ENCODE measurements at places on chromosomes 12 and 14.

- DNase-seq, result no peak
Measured at GRCh38 chr12:84954415-84954814, 41.8 kb upstream of the SLC6A15 start.

- DNase-seq, result no peak
Measured at GRCh38 chr14:23158779-23159178, 24.7 kb downstream of the SLC7A8 start.

- no peak for DNase-seq
Measured at GRCh38 chr14:52029881-52030280, 39.0 kb downstream of the NID2 start.

GRCh38 chr14:92847278-92847677, 53.2 kb downstream of the GOLGA5 start:
- DNase-seq, result no peak

DNA sequence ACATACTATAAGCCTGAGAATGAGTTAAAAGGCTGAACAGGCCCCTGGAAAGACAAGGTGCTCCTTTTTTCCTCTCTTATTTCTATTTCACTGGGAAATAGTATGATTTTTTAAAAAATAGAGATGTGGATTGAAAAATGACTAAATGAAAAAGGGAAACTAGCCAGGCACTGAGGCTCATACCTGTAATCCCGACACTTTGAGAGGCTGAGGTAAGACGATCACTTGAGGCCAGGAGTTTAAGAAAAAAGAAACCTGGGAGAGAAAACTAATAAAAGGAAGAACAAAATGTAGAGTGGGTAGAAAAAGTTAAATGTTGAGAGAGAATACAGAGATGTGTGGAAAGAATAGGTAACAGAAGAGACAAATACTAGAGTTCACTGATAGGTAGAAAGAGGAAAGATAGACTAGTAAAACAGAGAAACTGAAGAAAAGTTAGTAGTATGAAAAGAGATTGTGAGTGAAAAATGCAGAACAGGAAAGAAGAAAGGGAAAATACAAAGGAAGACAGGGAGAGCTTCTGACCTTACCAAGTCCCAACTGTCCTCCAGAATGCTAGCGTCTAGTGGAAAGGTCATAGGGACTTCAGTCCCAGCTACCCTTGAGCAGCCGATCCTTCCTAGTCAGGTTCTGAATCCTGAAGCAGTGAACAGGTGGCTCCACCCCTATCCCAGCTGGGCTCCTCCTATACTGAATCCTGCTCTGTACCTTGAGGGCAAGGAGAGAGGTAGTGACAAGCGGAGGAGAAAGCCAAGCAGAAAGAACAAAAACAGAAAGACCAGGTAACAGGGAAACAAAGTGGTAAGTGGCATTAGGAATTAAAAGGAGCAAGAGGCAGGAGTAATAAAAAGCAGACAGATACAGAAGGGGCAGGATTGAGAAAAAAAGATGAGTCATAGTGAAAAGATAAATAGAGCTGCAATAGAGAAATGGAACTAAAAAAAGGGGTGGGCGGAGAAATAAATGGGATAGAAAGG, 7.3 kb downstream of the TMEM116 start:
- DNase-seq, result no peak

DNA sequence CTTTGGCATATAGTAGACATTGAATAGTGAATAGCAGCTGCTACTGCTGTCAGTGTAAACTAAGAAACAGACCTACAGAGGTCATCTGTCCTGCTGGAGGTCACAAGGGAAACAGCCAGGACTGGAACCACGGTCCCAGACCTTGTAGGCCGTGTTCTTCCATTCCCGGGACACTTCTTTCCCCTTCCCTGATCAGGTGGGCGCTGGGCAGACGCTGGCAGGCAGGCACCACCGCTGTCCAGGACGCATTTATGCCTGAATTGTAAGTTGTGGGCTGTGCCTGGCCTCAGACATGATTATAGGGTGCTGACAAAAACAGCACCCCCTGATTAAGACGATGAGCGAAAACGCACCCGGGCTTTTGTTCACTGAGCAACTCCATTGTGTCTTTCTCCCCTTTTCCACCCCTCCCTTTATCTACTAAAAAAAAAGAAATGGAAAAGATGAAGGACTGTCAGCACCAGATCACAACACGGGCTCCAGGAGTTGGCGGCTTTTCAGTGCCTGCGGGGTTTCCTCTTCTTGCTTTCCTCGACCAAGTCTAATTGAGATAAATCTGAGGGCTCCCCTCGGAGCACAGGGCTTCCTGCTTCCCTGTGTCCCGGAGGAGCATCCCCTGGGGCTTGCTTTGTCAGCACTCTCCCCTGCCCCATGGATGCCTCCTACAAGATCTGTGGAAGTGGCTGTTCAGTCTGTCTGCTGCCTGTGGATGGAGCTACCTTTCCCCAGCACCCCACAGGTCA, 80.6 kb downstream of the TSPAN9 start:
- DNase-seq, result no peak

DNA sequence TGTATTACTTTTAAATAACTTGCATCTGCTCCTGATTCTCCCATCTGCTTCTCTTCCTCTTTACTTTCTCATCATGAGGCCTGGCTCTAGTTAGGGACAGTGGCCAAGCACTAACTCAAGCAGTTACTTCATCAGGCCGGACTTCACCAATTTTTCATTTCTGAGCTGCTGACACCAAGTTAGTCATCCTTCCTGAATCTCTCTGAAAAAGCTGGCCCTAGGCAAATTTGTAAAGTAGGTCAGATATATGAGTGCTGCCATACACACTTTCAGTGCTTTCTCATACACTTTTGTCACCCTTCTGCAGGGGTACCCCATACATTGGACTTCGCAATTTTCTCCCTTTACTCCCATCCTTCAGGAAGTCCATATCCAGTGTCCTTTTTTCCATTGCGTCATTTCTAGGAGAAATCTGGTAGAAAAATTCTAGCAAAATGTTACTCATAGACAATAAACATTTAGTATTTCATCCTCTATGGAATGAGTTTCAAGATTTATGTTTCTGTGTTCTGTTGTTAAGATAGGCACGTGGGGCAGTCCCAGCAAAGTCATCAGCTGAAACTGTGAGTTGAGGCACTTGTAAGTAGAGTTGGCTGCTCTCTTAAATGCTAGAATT, 276.8 kb upstream of the TMPO start:
- no peak for DNase-seq

- no peak for DNase-seq
Measured at GRCh38 chr12:44227616-44228015, 391.7 kb downstream of the TMEM117 start.

DNA sequence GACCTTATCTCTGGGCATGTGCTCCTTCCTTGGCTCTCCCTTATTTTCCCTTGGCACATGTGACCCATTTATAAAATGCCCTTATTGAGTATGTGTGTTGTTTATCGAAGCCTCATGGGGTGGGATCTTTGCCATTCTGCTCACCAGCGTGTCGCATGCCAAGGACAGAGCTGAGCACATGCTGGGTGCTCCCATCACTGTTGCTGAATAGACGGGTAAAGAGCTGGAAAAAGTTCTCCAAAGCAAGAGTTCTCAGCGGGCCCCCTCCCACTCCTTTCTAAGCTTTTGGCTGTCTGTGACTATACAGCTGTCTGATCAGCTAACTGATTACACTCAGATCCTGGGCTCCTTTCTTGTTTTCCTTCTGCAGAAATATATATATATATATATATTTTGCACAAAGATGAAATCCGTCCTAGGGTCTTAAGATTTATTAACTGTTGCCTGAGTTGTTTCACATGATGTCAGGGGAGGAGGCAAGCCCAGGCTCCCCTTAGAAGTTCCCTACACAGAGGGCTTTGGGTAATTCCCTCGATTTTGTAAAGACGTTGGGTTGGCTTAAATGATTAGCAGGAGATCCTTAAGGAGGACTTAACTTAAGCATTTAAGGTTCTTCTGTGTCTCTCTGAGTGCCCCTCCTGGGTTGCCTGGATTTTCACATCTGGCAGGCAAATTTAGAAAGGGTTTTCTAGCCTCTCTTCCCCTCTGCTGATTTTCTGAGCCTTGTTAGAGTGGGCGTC, 71.6 kb downstream of the TMEM132C start:
- DNase-seq, result no peak

- DNase-seq, result no peak
Measured at GRCh38 chr14:82655770-82656169, 1122.1 kb upstream of the SEL1L start.

DNA sequence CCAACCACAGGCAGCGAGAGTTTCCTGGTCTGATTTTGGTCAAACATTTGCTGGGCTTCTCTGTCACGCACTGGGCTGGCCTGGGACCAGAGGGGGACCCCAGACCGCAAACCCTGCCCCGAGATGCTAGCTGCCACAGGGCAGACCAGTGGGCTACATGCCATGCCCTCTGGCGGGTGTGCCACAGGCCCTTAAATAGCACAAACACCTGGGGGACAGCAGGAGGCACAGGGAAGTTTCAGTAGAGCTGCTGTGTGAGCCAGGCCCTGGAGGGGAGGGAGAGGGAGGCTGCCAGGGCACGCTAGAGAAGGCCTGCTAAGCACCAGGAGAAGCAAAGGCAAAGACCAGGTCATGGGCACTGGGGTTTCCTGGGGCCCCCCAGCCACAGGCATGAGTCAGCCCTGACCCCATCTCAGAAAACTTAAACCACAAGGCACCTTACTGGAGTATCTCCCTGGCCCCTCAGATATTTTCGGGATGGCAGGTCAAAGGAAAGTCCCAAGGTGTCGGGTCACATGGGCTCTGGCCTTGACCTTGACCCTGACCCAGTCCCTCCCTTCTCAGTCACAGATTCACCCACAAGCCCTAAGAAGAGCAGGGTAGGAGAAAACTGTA, 29.2 kb downstream of the ITPK1 start:
- DNase-seq, result no peak

All from stimulated activated CD8-positive, alpha-beta memory T cell treated with anti-CD3 and anti-CD28 coated beads, Interleukin-4, amount 100 ng/mL, for 24 hours (primary cell).